Smooth muscle cell of bladder (primary cell): ENCODE measurements at places on chromosomes 3 and 15. TPM values are rescaled to one million over a fixed set of nuclear protein-coding genes. Genes with fewer than 3 reads are reported as not detected.

The ATP13A4 gene
- total RNA-seq, result 0.18 and 0.28 TPM in 2 replicates

The GOLGA8G gene
- under 0.01 TPM in 1 of 2 replicates, not detected in the other for total RNA-seq

The TRPC1 gene
- total RNA-seq, result 31.4 and 38.5 TPM in 2 replicates

The OR5K2 gene
- not detected in 2 replicates for total RNA-seq
